Astrocyte of the spinal cord (primary cell): ENCODE measurements at places on chromosomes 3 and 15.

DNA sequence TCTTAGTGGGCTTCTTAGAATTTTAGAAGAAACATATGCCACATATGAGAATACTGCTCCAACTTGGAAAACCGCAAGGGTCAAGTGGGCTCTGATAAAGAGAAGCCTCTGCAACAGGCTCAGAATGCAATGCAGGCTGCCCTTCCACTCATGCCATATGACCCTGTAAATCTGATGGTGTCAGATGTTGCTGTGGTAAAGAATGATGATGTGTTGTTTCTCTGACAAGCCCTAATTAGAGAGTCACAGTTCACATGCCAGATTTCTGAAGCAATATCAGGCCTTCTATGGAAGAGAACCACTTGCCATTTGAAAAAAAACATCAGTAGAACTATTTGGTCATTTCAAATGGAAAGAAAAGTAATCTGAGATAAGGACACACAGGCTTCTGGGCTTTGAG, 749.6 kb downstream of the AGBL1 start:
- no peak for DNase-seq

DNA sequence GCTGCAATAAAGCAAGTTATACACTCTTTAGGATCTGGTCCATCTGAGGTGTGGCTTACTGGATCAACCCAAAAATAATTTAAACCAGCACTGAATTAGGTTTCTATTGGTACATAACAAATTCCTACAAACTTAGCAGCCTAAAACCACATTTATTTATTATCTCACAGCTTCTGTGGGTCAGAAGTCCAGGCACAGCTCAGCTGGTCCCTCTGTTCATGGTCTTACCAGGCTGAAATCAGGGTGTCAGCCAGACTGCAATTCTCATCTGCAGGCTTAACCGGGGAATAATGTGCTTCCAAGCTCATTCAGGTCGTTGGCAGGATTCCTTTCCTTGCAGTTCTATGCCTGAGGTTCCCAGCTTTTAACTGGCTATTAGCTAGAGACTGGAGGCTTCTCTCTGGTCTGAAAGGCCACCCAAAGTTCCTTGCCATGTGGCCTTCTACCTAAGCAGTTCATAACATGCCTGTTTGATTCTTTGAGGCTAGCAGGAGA, 477.4 kb upstream of the WNT5A start:
- no peak for DNase-seq

DNA sequence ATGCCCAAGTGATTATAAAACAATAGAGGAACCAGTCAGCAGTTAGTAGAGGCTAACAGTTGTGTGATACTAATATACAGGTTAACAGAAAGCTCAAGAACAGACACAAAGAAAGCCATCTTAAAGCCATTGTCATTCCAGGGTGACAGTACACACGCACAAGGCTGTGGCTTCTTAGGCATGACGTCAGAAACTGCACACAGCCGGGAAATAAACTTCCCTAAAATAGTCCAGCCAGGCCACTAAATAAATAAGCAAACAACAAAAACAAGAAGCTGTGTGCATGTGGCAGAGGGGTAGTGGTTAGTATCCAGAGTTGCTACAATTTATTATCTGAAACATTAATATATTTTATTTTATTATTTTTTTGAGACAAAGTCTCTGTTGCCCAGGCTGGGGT, 49.8 kb downstream of the PPCDC start:
- DNase-seq, result no peak

- no peak for DNase-seq
These were observed 17.9 kb downstream of the CD80 start for GRCh38 chr3:119541547-119541946.

DNA sequence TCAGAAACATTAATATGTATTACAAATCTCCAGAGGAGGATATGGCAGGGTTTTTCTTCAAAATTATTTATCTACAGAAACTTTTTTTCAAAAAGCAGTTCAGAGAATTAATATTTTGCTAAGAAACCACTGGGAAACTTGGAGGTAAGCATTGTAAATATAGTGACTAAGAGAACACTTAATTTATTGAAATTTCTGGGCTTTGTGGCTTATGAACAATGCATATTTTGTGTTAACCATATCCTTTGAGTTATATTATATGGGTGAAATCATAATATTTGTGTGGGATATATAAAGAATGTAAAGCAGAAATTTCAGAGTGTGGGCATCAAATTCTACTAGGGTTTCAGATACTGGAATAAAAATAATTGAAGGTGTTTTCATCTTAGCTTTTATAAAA, 1059.2 kb downstream of the ZPLD1 start:
- peak; percentile 37 for DNase-seq

- DNase-seq, result no peak
These were observed 104.9 kb upstream of the NEDD4 start for GRCh38 chr15:56098195-56098863.

DNA sequence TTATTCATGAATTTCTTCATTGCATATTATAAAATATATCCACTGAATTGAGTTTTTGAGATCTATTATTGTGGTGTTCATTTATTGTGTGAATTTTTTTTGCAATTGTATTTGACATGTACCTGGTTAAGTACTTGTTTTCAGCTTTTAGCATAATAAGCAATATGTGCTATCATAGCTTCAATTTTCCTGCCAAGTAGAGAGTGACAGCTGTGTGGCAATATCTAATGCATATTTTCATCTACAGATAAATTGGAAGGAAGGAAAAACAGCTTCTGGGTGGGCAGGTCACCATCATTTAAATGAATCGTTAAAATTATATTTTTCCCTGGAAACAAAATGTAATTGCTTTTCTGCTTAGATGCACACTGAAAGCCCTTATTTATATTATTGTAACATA, 296.9 kb downstream of the EPHA6 start:
- DNase-seq, result no peak

GRCh38 chr15:75620058-75620820, 5.3 kb downstream of the SNUPN start:
- DNase-seq, result peak; percentile 73

DNA sequence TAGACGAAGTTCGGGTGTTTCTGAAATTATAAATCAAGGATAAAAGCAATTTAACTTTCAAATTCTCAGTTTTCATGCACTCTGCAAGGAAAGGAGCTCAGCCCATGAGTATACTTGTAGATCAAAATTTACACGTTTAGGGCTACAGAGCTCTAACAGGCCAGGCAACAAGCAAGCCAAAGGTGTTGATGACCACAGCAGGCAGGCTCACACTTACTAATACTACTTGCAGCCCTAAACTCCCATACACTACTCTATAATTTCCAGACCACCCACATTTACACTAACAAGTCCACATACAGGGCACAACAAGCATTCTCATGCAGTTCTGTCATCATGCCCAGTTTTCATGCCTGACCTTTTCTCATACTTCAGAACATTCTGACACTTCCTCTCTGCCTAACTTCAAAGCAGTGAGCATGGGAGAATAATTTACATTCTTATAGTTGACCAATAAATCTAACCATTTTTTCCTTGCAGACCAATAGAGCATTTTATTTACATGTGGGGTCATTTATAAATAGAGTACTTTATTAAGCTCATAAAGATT, 124.7 kb upstream of the FRMD4B start:
- no peak for DNase-seq

DNA sequence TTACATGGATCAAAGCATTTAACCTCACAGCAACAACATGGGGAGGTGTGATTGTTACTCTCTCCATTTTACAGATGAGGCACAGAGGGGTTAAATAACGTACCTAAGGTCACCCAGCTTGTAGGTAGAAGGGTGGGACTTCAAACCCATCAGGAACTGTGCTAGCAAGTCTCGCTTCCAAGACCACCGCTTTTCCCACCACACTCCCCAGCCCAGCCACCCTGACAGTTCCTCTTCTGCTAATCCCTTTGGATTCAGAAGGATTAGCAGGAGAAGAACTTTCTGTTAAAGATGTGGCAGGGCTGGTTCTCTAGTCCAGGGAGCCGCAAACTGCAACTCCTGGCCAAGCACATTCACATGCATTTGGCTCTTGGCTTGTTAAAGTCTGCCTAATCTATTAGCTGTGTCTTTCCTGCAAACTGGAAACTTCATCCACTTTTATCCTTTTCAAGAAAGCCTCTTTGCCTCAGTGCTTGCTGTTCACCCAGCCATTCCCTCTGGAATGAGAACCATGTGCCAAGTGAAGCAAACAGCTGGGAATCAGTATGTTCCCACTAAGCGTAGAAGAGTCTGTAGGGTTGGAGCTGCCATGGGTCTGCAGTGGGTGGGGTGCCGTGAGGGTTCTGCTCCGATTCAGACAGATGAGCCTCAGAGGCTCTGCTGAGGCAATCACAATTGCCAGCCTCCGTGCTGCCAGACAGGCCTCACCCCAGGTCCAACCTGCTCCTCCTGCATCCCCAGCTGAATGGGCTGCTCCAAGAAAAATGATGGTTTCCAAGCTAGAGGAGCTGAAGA, 44.6 kb downstream of the POMGNT2 start:
- DNase-seq, result no peak

DNA sequence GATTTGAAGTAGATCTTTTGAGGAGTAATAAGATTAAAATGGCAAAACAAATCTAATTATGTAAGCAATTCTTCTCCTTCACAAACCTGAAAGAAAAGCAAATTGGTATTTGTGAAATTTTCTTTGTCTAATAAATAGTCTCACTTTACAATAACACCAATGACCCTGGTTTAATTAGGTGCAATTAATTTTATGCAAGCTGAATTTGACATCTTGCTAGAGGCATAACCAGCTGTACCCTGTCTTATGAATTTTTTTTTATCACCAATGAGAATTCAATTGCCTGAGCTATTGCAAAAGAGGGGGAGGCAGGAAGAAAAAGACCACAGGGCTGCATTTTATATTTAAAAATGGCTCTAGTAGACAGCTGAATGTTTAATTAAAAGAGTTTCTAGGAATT, 113.5 kb upstream of the IL12A start:
- DNase-seq, result no peak

DNA sequence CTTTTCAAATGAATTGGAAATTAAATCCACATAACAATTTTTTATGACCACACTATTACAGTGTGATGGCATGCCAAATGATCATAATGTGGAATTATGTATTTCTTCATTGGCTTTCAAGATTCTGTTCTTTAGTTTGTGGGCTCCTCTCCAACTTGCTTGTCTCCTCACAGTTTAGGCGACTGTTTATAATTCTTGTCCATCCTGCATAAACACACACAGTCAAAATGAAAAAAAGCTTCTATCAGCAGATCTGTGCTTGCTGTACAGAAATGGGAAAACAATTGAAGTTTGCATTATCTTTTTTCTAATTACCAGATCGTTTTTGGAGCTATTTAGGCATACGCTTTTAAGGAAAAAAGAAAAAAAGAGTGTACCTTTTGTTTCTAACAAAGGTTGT, 37.0 kb downstream of the OPA1 start:
- DNase-seq, result no peak

- no peak for DNase-seq
These were observed 61.8 kb downstream of the ZBBX start for GRCh38 chr3:167318306-167318705.

GRCh38 chr15:63473749-63473998, 30.7 kb upstream of the USP3 start:
- no peak for DNase-seq

- no peak for DNase-seq
These were observed 15.2 kb downstream of the DAZL start for GRCh38 chr3:16589867-16590624.

DNA sequence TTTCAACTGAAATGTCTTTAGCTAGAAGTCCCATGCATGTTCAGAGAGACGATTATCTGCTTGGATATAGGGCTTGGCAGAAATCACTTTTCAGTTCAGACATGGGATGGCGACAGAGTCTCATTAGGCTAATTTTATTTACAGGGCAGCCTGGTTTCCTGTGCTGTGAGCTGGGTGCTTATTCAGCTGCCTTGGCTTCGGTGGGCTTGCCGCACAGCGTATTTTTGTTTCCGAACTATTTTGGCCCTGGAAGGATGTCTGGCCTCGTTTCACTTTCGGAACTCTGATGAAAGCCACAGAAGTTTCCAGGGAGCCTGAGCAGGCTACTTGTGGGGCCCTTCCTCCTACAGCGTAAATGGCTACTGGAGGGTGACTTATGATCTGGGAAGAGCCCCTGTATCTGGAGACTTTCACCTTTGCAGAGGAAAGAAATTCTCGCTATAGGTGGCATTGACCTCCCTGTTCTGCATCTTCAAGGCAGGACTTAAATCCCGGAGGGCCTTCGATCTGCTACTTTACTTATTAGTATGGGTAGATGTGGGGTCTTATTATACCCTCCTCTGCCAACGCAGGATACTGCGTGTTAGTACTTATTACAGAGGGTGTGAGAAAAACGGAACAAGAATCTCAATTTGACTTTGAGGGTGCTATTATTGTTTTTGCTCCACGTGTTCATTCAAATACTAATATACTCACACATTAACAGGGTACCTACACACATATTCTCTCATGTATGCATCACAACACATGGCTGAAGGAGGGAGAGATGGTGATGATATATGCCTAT, 364.0 kb upstream of the RBMS3 start:
- peak; percentile 89 for DNase-seq
